ENCODE measurements at places on chromosomes 5 and 9. TPM values are rescaled to one million over a fixed set of nuclear protein-coding genes. Genes with fewer than 3 reads are reported as not detected.

Gene C9orf50
- not detected for total RNA-seq

Gene TMEM171
- 2.3 TPM for total RNA-seq

Gene FBXL7
- total RNA-seq, result 26.4 TPM

Gene COL15A1
- 5.8 TPM for total RNA-seq

Gene SLC34A3
- not detected for total RNA-seq

Gene AQP3
- total RNA-seq, result 0.68 TPM

Gene ANKRD55
- total RNA-seq, result 0.47 TPM

Gene SUB1
- 228 TPM for total RNA-seq

Gene LCN10
- total RNA-seq, result not detected

Gene POLR1E
- total RNA-seq, result 14.8 TPM

Gene MARCHF3
- total RNA-seq, result 36.6 TPM

Gene TUSC1
- 19.4 TPM for total RNA-seq

Gene PLAC8L1
- not detected for total RNA-seq

Gene PKD2L2
- total RNA-seq, result not detected

Gene GDA
- total RNA-seq, result 0.05 TPM

Gene IFNA1
- total RNA-seq, result not detected

Data from glomerular endothelial cell (primary cell).